Type B pancreatic cell (in vitro differentiated cells): ENCODE measurements at places on chromosomes 5 and 9.

DNA sequence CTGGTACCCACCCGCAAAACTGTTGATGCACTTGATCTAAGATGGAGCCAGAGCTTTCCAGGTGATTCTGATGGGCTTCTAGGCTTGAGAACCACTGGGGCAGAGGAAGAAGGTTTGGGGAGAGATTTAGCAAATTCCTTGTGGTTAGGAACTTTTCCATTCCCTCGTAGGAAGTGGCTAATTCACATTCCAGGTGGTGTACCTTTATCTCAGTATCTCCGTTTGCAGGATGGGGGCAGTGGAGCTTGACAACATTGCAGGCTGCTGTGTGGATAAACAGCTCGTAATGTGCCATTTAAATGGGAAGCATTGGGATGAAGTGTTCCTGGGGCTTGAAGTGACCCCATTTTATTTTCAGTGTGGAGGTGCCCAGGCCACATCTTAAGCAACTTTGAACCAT lies 172.9 kb upstream of the IL12B start:
- DNase-seq: no peak

DNA sequence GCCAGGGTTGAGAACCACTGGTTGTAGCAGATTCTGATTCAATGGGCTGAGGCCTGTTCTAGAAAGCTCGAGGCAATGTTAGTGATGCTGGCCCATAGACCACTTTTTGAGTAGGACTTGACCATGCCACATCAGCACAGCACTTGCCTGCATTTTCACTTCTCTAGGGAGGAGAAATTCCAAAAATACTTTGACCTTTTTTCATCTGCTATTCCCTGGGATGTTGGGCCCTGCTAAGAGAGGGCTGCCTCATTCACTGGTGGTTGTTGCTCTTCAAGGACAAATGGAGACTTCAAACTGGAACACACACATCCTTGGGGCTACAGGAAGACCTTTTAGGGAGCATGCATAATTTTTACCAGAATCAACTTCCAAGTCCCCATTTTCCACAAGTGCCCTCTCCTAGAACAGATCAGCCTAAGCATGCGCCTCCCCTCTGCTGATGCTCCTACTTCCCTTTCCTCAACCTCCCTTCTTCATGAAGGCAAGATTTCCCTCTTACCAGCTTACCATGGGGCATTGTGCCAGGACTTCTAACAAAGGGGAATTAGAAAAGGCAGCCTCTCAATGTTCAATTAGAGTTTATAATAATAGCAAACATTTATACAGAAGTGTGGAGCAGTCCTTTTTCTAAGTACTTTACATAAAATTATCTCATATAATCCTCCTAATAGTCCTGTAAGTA lies 12.7 kb upstream of the TGFBI start:
- no peak for DNase-seq

- DNase-seq: no peak
Observed at GRCh38 chr5:79687889-79688288, 1.7 kb upstream of the CMYA5 start.

DNA sequence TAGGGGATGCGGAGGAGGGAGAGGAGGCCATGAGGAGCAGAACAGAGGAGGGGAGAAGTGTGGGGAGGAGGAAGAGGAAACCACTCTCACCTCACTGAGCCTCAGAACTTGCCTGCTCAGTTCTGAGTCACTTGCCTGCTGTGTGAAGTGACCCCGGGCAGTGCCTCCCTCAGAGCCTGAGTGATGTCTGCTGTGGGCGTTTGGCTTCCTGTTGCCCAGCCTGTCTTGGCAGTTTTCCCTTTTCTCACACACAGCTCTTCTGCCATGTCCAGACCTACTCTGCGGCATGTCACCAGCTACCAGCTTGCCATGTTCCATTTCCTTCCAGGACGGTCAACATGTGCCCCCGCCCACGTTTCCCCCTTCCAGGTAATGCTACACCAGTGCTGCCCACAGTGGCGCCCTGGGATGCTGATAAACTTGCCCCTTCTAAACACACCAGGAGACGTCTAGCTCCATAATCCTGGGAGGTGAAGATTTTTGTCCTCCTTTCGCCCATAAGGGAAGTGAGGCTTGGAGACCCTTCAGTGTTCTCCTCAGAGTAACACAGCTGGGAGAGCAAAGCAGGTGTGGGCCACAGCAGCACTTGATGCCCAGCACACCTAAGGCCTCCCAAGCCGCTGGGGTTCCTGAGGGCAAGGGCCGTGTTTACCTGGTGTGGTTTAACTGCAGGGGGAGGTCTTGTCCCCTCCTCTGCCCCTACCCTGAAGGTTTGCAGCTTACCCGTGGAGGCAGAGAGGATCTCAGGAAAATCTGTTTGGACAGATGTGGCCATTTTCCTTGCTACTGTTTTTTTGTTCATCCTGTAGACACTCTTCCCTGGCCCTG lies 63.8 kb upstream of the RNF130 start:
- peak; percentile 56 for DNase-seq

- DNase-seq: peak; percentile 82
Observed at GRCh38 chr5:178123966-178124925, 6.6 kb upstream of the RMND5B start.
